Stimulated activated CD4-positive, alpha-beta T cell treated with anti-CD3 and anti-CD28 coated beads, Interleukin-15, amount 100 ng/mL, for 1 hour (primary cell): ENCODE measurements at places on chromosomes 1 and 21.

GRCh38 chr1:234617131-234617985 is 7.4 kb upstream of the IRF2BP2 start:
- DNase-seq, result no peak

GRCh38 chr21:41894922-41895557 is 15.9 kb upstream of the PRDM15 start:
- DNase-seq, result no peak

DNA sequence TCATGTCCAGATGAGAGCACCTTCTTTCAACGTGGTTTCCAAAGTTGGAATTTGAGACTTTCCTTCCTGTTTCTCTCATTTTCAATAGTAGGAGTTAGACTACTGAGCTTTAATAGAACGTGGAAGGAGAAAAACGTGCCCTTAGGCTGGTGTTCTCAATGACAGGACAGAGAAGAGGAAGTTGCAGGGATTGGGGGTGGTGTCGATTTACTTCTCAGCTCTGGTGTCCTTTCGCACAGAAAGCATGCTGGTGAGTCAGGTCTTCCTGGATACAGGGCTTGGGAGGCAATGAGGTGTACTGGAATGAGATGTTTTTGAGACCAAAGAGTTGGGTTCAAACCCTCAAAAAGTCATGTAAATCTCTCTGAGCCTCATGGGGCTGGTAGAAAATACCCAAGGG is 67.1 kb downstream of the HIVEP3 start:
- DNase-seq, result no peak

DNA sequence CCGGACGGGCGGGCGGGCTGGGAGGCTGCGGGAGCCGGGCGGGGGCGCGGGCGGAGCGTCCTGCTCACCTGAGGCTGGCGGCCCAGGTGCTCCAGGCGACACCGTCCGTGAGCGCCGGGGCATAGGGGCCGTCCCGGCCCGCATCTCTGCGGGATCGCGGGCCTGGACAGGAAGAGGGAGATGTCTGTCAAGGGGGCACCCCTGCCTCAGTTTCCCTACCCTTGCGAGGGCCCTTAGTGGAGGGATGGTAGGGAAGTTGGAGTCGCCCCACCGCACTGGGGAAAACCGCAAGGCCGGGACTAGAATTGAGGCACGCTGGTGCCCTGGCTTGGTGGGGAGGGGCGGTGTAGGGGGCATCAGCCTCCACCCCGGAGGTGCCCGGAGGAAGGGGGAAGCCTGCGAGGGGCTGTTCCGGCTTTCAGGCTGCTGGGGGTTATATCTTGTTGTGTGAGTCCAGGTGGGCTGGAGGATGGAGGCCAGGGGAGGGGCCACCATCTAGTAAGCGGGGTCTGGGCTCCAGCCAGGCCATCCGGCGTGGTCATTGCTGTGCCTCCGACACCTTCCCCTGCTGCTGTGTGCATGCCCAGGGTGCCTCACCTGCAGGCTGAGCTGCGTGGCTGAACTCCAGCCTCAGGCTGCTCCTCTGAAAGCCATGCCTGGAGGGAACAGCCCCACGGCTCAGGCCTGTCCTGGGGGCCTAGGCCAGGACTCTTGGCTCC is 580 bp downstream of the VWA1 start:
- no peak for DNase-seq

- DNase-seq, result no peak
Observed at GRCh38 chr1:117359561-117360289, 7.5 kb upstream of the MAN1A2 start.

DNA sequence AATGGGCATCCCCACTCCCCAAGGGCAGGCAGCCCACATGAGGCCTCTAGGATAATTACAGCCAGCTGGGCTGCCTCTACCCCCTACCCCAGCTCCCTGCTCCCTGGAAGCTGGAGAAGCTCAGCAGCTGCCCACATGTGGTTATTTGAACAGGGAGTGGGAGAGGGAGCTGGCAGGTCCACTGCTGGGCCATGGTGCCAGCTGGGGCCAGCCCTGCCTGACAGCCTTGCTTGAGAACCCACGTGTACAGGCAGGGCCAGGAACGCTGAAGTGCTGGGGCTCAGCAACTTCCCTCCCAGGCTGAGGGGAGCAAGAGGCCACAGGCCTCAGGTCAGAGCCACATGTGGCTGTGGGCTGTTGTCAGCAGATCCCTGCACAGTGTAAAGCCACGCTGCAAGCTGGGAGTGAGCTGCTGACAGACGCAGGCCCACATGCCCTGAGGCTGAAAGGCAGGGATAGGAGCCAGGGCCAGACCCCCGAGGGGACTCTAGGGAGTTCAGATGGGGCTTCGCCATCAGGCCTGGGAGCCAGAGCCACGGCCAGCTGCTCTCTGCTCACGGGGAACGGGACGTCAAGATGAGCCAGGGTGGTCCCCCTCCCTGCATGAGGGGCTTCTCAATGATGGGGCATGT is 129.0 kb downstream of the SYF2 start:
- no peak for DNase-seq

DNA sequence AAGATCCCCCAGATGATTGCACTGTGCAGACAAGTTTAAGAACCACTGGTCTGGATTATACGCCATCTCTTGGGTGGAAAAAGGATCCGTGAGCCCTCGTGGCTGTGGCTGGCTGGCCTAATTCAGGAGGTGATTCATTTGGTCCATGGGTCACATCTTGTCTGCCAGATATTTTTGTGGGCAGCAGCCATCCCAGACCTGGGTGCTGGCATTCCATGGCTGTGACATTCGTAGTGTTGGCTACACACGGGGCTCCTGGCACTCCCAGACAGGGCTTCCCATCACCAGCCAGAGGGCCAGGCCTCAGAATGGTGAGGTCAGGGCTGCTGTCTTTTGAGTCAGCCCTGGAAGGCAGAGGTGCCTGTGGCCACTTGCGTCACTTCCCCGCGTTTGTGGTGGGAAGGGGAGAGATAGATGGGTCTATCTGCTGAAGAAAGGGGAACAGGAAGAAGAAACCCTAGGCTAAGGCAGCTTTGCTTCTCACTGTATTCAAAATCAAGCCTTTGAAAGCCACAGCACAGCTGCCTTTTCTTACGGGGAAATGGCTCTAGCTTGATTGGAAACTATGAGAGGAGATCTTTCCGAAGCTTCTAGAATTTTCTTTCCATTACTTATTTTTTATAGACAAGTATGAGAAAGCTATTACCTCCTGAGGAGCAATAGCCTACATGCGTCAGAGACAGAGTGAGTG is 32.4 kb downstream of the EIF2D start:
- DNase-seq, result peak; percentile 56

GRCh38 chr1:235857756-235858155 is 8.9 kb downstream of the LYST start:
- DNase-seq, result no peak
